ENCODE measurements at places on chromosomes 7 and 10. TPM values are rescaled to one million over a fixed set of nuclear protein-coding genes. Genes with fewer than 3 reads are reported as not detected.

DNA sequence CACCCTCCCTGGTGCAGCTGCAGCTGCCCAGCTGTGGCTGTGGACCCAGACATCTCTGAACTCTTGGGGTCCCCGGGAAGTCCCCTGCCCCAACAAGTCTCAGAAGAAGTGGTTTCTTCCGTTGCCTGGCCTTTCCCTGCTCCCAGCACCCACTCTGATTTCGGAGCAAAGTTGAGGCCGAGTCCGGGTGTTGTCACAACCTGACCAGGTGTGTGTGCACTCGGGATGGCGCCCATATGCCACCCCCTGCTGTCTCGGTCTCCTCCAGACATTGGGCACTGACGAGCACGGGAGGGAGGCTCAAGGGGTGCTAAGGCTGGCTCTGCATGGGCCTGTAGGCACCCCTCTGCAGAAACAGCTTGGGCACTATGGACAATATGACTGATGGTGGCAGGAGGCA lies 1055.3 kb downstream of the REEP3 start:
- DNase-seq: no peak

DNA sequence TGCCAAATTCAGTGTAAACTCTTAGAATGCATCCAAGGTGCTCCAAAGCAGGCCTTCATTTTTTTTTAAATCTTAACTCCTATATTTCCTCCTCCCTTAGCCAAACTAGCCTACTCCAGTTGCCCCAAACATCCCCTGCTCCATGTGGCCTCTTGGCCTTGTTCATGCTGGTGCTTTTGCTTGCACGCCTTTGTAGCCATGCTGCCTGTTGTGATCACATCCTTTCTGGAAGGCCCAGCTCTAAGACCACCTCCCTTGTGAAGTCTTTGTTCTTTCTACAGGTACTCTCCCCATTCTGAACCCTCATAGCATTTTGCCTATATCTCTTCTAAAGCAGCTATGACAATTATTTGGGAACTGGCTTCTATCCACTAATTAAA lies 375.3 kb upstream of the NFE2L3 start:
- no peak for DNase-seq

DNA sequence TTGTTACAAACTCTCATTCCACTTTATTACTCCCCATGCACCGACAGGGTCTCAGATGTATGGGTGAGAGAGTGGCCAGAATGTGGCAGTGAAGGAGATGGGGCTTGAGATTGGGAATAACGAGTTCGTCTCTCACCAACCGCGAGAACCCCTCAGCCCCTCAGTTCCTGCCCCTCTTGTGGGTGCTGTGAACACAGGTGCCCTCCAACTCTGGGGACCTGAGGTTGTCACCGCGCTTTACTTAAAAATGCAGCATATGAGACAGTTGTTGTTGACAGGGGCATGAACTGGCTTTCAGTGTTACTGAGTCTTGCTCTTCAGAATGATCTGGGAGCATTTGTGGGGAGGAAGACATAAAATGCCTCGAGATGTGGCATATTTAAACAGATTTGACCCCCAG lies 290.0 kb downstream of the WDR37 start:
- DNase-seq: no peak

GRCh38 chr10:97943294-97943693 lies 87.1 kb downstream of the CRTAC1 start:
- DNase-seq: no peak

GRCh38 chr7:106896231-106896630 lies 31.1 kb downstream of the PIK3CG start:
- no peak for DNase-seq

- no peak for DNase-seq
Observed at GRCh38 chr7:53541475-53541874, 506.0 kb downstream of the POM121L12 start.

The ZNF853 gene
- total RNA-seq: not detected

DNA sequence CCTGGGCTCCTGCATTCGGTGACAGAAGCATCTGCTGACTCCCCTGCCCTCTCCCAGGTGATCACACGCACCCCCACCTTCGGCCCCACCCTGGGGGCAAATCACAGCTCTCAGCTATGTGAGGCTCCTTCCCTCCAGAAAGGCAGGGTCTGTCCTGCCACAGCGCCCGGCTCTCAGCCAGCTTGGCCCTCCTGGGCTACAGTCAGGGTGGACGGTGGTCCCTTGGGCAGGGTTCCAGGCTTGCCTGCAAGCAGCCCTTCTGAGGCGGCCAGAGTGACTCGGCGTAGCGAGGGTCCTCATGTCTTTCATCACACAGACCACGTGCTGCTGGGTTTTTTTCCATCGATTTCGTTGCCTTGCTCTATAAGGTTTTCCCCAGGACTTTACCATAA lies 53.6 kb upstream of the EBF3 start:
- no peak for DNase-seq

GRCh38 chr10:108598831-108599230 lies 1324.5 kb downstream of the XPNPEP1 start:
- peak; percentile 16 for DNase-seq

DNA sequence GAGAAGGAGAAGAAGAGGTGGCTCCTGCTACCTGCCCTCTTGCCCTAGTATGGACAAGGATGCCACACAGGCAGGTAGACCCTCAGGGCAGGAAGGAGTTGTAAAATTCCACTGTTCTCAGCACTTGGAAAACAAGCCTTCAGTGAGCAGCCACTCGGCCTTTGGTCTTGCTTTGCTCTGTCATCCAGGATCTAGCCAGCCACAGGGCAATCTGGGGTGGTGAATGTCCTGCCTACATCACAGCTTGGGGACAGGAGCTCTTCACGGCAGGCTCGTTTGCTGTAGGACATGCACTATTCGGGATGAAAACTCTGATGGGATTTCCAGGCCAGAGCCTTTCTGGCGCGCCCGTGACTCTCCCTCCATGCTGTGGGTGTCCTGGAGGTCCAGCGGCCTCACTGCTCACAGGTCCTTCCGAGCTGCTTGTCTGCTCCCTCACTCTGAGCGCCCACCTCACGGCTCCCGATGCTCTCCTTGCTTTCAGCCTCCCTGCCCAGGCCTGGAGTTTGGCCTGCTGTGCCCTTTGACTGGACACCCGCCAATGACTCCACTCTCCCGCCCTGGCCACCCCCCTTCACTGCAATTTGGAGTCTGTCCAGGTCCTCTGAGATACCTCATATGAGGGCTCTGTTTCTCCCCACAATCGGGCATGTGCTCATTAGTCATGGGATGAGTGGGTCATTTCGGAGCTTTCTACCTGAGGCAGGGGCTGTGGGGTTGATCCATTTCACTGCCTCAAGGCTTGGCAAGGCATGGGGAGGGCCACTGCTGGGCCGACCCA lies 227.2 kb upstream of the GRB10 start:
- no peak for DNase-seq

GRCh38 chr7:95875519-95875918 lies 103.2 kb downstream of the DYNC1I1 start:
- no peak for DNase-seq

GRCh38 chr7:142228537-142229104 lies 29.2 kb downstream of the PRSS58 start:
- DNase-seq: no peak

DNA sequence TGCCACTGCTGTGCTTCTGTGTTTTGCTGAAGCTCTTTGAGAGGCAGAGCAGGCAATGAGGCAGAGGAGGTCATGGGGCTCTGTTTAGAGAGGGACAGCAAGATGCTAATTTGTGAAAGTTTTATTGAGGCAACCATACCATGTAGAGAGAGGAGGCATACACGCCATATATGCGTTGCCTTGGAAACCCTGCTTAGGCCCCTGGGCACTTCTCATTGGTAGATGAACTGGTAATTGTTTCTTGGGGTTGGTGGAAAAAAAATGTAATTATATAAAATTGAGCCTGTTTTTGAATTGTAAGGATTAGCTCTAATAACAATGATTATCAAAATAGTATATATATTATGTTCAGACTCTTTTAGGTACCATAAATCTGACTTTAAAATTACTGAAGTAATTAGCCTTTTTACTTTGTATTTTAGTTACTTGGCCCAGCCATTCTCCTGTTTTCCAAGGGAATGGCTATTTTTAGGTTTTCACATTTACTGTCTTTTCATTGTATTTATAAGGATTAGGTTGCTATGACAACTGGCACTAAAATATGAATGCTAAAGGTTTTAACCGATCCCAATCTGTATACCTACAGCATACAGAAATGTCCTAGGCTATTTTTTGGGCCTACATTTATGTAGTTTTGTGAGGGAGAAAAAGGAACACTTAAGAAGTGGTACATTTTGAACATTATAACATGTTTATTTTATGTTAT lies 52.4 kb downstream of the BZW2 start:
- no peak for DNase-seq

GRCh38 chr10:117221156-117221711 lies 19.7 kb upstream of the SLC18A2 start:
- DNase-seq: peak; percentile 4

- DNase-seq: no peak
Observed at GRCh38 chr10:132946311-132946710, 3.9 kb upstream of the CFAP46 start.

- DNase-seq: no peak
Observed at GRCh38 chr7:151810441-151811232, 66.3 kb downstream of the PRKAG2 start.

The MMP21 gene
- total RNA-seq: not detected

- DNase-seq: no peak
Observed at GRCh38 chr7:22157552-22157951, 199.4 kb downstream of the RAPGEF5 start.

DNA sequence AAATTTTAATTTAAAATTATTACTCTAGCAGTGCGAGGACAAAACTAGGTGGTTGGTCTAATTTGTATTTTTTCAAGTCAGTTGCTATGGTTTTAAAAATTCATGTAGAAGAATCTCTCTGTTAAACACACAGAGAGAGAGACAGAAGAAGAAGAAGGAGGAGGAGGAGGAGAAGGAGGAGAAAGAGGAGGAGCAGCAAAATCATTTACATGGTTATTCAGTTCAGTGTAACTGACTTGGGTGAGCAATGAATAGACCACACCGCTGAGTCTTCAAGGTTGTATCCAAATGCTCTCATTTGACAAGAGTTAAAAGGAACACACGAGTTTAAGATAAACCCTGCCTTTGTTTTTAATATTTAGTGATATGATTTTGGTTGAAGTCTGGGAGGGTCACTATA lies 131.1 kb downstream of the PDE1C start:
- no peak for DNase-seq

Measured in HT-29 (cell line).